CD4-positive, alpha-beta T cell (primary cell): ENCODE measurements at places on chromosomes 7 and 10.

- no peaks in the 10 kb centered on the region for H3K27me3 ChIP-seq
- H3K36me3 ChIP-seq, result no peaks in the 10 kb centered on the region
- no peaks in the 10 kb centered on the region for H3K4me1 ChIP-seq
- no peak overlapping the region for H3K4me3 ChIP-seq
- H3K27ac ChIP-seq, result no peak overlapping the region
- no peak for DNase-seq
Measured at GRCh38 chr10:116211682-116212081, 61.3 kb downstream of the GFRA1 start.

GRCh38 chr7:68245688-68246087 lies 1249.1 kb downstream of the TYW1 start:
- no peak overlapping the region for H3K27ac ChIP-seq
- no peak overlapping the region for H3K4me3 ChIP-seq
- DNase-seq, result no peak
- no peaks in the 10 kb centered on the region for H3K27me3 ChIP-seq
- H3K36me3 ChIP-seq, result no peaks in the 10 kb centered on the region
- no peaks in the 10 kb centered on the region for H3K4me1 ChIP-seq

- peaks cover 15% of the 10 kb centered on the region for H3K4me1 ChIP-seq
- no peaks in the 10 kb centered on the region for H3K36me3 ChIP-seq
- H3K27ac ChIP-seq, result no peak overlapping the region
- H3K27me3 ChIP-seq, result no peaks in the 10 kb centered on the region
- no peak overlapping the region for H3K4me3 ChIP-seq
Measured at GRCh38 chr7:150879345-150879744, 27.0 kb downstream of the AOC1 start.

- H3K27ac ChIP-seq, result no peak overlapping the region
- H3K36me3 ChIP-seq, result no peaks in the 10 kb centered on the region
- H3K27me3 ChIP-seq, result no peaks in the 10 kb centered on the region
- no peak overlapping the region for H3K4me3 ChIP-seq
- DNase-seq, result no peak
Measured at GRCh38 chr10:89064748-89065147, 74.2 kb downstream of the FAS start.

- H3K27me3 ChIP-seq, result no peaks in the 10 kb centered on the region
- H3K27ac ChIP-seq, result no peak overlapping the region
- H3K4me1 ChIP-seq, result no peaks in the 10 kb centered on the region
- H3K36me3 ChIP-seq, result no peaks in the 10 kb centered on the region
- no peak for DNase-seq
Measured at GRCh38 chr7:106504645-106505044, 156.3 kb downstream of the CCDC71L start.

GRCh38 chr7:36870625-36871354 lies 146.5 kb upstream of the AOAH start:
- H3K27ac ChIP-seq, result no peak overlapping the region
- peaks cover 73% of the 10 kb centered on the region for H3K36me3 ChIP-seq
- H3K27me3 ChIP-seq, result no peaks in the 10 kb centered on the region
- no peak overlapping the region for H3K4me3 ChIP-seq

GRCh38 chr7:125878235-125878956 lies 948.8 kb upstream of the POT1 start:
- no peaks in the 10 kb centered on the region for H3K36me3 ChIP-seq
- no peaks in the 10 kb centered on the region for H3K27me3 ChIP-seq
- no peaks in the 10 kb centered on the region for H3K4me1 ChIP-seq
- no peak overlapping the region for H3K27ac ChIP-seq

DNA sequence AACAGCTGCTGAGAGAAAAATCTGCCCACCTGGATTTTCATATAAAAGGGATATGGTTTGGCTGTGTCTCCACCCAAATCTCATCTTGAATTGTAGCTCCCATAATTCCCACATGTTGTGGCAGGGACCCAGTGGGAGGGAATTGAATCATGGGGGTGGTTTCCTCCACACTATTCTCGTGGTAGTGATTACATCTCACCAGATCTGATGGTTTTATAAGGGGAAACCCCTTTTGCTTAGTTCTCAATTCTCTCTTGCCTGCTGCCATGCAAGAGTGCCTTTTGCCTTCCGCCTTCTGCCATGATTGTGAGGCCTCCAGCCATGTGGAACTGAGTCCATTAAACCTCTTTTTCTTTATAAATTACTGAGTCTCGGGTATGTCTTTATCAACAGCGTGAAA lies 20.8 kb upstream of the MKI67 start:
- no peak overlapping the region for H3K4me3 ChIP-seq
- no peak overlapping the region for H3K27ac ChIP-seq
- peak; percentile 23 for DNase-seq
- peaks cover 11% of the 10 kb centered on the region for H3K4me1 ChIP-seq
- H3K36me3 ChIP-seq, result no peaks in the 10 kb centered on the region

- no peak overlapping the region for H3K27ac ChIP-seq
- H3K36me3 ChIP-seq, result no peaks in the 10 kb centered on the region
- H3K4me3 ChIP-seq, result no peak overlapping the region
- H3K4me1 ChIP-seq, result peaks cover 29% of the 10 kb centered on the region
- no peak for DNase-seq
Measured at GRCh38 chr7:27179030-27179429, 4.9 kb upstream of the HOXA10 start.

GRCh38 chr10:70164163-70164562 lies 6.2 kb downstream of the SAR1A start:
- H3K36me3 ChIP-seq, result peaks cover 67% of the 10 kb centered on the region
- H3K27me3 ChIP-seq, result no peaks in the 10 kb centered on the region
- H3K4me3 ChIP-seq, result no peak overlapping the region
- DNase-seq, result no peak

DNA sequence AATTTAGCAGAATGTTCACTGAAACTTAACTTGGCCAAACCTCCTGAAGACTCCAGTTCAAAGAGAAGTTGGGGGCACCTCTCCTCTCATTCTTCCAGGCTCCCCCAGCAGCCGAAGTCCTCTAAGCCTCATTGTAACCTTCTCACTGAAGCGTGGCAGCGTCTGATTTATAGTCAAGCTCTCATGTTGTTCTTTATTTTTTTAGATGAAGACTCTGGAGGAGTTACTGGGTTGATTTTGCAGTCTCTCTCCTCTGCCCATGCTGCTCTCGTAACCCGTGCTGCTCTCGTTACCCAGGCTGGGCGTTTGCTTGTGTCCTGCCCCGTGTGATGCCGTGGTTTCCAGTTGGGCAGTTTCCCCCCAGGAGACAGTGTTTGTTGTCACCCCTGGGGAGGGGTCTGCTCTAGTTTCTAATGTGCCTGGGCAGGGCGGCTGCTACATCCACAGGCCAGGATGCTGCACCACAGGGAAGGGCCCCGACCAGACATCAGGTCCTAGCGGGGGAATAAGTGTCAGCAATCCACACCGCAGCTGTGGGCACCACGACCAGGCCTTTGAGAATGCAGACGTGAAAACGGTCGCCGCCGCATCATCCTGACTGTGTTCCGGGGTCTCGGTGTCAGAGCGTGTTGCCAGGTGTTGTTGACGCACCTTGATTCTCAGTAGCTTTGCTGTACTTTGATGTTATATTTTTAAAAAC lies 65.2 kb downstream of the WDR37 start:
- peaks cover 23% of the 10 kb centered on the region for H3K4me1 ChIP-seq
- H3K36me3 ChIP-seq, result peaks cover 91% of the 10 kb centered on the region
- no peak overlapping the region for H3K27ac ChIP-seq
- H3K4me3 ChIP-seq, result no peak overlapping the region

- H3K4me3 ChIP-seq, result no peak overlapping the region
- no peak overlapping the region for H3K27ac ChIP-seq
- peaks cover 21% of the 10 kb centered on the region for H3K4me1 ChIP-seq
Measured at GRCh38 chr7:64892666-64893309, 10.3 kb upstream of the ZNF273 start.

- no peaks in the 10 kb centered on the region for H3K36me3 ChIP-seq
- no peak overlapping the region for H3K4me3 ChIP-seq
- H3K27ac ChIP-seq, result no peak overlapping the region
- no peaks in the 10 kb centered on the region for H3K27me3 ChIP-seq
Measured at GRCh38 chr10:61640856-61641255, 21.9 kb upstream of the CABCOCO1 start.

DNA sequence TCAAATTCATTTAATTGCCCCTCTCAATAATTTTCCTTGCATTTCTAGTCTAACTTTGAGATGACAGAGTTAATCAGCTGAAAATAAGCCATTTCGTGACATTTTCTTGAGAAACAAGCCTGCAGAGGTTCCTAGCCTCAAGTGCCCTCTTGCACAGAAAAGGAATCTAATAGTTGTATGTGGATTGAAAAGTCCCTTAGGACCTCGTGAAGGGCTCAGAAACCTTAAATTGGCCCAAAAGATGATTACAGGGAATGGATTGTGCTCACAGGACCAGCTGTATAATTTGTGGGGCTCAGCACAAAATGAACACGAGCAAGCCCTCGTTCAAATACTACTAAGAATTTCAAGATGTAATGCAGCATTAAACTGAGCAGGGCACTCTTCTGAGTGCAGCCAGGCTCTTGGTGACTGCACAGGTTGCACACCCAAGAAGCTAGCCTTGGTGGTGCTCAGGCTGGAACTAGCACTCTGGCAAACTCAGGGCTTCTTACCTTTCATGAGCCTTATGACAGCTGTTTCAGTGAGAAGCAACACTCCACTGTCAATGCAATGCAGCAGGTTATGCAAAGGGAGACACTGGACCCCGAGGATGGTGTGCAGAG lies 102.2 kb downstream of the GSAP start:
- H3K27ac ChIP-seq, result no peak overlapping the region
- no peak for DNase-seq
- H3K36me3 ChIP-seq, result peaks cover 38% of the 10 kb centered on the region
- H3K4me3 ChIP-seq, result no peak overlapping the region
